ENCODE measurements at places on chromosomes 5 and 9.

DNA sequence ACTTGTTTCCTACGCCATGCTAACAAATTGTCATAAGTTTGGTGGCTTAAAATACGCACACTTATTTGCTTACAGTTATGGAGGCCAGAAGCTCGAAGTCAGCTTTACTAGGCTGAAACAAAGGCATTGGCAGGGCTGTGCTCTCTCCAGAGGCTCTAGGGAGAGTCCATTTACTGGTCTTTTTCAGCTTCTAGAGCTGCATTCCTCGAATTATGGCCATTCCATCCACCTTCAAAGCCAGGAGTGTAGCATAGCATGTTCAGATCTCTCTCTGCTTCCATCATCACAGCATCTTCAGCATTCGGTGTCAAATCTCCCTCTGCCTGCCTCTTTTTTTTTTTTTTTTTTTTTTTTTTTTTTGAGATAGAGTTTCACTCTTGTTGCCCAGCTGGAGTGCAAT, 670.2 kb downstream of the ACTL7B start:
- DNase-seq: no peak

DNA sequence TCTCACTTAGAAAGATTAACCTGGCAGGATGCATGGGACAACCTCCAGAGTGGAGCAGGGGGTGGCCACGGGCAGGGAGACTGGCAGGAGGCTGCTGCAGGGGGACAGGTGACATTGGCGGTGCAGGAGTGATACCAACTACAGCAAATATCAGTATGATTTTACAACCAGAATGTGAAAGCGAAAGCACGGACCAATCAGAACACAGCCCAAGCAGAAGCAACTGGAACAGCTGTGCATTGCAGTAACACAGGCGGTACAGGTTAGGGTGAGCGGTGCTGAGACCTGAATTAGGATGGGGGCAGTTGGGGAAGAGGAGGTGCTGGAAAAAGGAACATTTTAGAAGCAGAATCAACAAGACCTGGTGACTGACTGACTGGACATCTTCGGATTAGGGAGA, 29.3 kb downstream of the POLR1E start:
- no peak for DNase-seq

GRCh38 chr9:589723-590122, 251.8 kb upstream of the DMRT1 start:
- DNase-seq: no peak

GRCh38 chr5:138468133-138468965, 3.1 kb downstream of the EGR1 start:
- peak; percentile 39 for DNase-seq

DNA sequence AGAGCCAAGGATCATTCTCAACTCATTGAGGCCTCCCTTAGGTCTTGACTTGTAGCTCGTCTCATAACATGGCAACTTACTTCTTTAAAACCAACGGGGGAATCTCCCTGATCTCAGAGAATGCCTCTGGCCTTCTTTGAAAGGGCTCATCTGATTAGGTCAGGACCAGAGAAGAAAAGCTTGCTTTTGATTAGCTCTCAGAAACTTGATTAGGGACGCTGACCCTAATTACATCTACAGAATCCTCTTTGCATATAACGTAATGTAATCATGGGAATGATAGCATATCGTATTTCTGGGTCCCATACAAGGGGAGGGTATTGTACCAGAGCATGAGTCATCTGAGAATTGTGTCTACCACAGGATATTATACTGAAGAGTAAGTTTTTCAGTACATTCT, 125.1 kb upstream of the SH3GL2 start:
- peak; percentile 15 for DNase-seq

DNA sequence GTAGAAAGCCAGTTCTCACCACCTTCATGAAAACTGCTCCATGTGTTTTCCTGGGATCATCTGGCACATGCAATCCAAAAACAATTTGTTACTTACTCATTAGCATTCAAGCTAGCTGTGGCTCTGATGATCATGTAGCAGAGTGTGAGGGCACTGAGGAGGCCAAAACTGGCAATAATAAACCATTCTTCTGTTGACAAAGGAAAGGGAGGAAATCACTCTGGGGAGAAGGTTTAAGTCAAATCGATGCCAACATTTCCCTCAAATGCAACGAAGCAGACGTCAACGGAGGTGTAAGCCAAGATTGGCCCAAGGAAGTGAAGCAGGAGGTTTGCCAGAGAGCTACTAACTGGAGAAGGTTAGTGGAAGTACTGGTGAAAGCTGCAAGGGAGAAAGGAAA, 55.7 kb upstream of the TBC1D9B start:
- no peak for DNase-seq

- no peak for DNase-seq
These were observed 107.5 kb downstream of the NREP start for GRCh38 chr5:111649516-111649915.

- DNase-seq: no peak
These were observed 85.9 kb upstream of the MAP3K1 start for GRCh38 chr5:56729488-56729887.

DNA sequence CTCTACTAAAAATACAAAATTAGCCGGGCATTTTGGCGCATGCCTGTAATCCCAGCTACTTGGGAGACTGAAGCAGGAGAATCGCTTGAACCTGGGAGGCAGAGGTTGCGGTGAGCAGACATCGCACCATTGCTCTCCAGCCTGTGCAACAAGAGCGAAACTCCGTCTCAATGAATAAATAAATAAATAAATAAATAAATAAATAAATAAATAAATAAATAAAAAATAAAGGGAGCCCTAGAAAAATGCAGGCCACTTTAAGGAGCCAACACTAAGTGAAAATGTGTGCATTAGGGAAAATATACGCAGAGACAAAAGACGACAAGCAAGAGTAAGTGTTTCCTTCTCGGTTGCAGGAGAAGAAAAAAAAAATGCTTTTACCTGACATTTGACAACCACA, 132.6 kb upstream of the CDH10 start:
- no peak for DNase-seq

GRCh38 chr9:114953959-114954358, 23.6 kb upstream of the TNFSF8 start:
- peak; percentile 95 for DNase-seq

DNA sequence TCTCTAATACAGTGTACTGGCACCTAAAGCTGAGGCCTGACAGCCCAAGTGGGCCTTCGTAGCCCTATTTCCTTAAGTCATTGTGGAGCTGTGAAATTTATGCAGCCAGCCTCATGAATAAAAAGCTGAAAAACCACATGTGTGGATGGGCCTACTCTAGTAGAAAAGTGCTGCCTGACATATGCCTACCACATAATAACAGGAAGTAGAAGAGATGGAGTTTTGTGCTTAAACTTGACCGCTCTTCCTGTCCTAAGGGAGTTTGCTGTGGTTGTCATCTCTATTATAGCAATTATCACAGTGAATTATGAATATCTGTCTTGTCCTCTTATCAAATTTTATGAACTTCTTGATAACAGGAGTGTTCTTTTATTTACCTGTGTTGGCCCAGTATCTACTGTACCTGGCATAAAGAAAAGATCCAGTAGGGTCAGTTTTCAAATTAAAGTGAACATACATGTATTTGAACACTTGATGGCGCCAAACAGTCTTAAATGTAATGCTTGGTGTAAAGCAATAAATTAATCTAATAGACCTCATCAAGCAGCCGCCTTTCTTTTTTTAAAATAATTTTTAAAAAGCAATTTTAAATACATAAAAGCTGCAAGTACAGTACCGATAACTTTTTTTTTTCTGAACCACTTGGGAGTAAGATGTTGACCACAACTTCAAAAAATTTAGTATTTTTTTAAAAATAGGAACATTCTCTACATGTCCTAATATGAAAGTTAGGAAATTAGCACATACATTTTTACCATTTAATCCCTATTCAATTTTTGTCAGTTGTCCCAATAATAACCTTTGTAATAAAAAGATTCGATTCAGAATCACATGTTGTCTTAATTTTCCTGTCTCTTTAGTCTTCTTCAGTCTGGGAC, 51.0 kb downstream of the FKTN start:
- DNase-seq: peak; percentile 61

- DNase-seq: no peak
These were observed 52.6 kb downstream of the HINT1 start for GRCh38 chr5:131112424-131112823.

DNA sequence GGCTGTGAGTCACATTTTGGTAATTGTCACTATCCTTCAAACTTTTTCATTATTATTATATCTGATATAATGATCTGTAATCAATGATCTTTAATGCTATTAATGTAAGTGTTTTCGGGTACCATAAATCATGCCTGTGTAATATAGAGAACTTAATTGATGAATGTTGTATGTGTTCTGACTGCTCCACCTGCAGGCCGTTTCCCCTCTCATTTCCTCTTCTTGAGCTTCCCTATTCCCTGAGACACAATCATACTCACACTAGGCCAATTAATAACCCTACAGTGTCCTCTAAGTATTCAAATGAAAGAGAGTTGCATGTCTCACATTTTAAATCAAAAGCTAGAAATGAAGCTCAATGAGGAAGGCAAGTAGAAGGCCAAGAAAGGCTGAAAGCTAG, 420.9 kb upstream of the SGCD start:
- DNase-seq: no peak

DNA sequence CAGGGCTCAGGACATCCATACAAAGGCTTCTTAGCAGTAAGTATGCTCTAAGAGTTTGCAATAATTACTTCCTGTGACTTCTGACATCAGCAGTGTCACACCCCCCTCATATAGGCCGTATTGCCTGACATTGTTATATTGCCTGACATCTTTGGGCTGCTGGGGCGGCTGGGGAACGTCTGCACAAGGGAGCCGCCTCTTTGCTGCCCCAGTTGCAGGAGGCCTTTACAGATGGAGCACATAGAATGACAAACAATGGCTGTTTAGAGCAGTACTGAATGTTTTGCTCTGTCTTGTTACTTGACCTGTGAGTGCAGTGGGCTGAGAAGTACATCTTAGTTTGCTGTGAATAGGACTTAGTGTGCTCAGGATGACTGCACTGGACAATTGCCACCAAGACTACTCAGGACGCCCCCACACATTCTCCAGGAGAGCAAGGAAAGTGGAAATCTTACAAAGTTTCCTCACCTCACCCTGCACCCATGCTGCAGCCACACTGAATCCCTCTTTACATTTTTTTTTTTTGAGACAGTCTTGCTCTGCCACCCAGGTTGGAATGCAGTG, 65.4 kb upstream of the SPOCK1 start:
- peak; percentile 44 for DNase-seq

- no peak for DNase-seq
These were observed 173.7 kb downstream of the GABRB2 start for GRCh38 chr5:161372682-161373344.

GRCh38 chr5:144011388-144011787, 159.1 kb downstream of the YIPF5 start:
- DNase-seq: no peak

DNA sequence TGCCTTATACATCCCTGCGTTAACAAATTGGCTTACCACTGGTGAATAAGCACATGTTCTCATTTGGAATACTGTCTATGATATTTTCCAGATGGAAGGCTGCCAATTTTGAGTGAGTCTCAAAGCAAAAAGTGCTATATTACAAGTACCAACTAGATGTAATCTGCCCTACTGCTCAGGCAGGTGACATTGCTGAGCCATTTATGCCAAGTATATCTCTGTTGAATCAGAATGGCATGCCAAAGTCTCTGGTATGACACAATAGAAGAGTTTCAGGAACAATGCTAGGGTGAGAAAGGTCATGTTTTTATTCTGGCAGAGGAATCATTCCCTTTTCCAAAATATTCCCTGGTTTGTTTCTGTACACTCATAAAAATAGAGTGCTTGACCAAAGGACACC, 356.5 kb downstream of the CDH9 start:
- DNase-seq: no peak

DNA sequence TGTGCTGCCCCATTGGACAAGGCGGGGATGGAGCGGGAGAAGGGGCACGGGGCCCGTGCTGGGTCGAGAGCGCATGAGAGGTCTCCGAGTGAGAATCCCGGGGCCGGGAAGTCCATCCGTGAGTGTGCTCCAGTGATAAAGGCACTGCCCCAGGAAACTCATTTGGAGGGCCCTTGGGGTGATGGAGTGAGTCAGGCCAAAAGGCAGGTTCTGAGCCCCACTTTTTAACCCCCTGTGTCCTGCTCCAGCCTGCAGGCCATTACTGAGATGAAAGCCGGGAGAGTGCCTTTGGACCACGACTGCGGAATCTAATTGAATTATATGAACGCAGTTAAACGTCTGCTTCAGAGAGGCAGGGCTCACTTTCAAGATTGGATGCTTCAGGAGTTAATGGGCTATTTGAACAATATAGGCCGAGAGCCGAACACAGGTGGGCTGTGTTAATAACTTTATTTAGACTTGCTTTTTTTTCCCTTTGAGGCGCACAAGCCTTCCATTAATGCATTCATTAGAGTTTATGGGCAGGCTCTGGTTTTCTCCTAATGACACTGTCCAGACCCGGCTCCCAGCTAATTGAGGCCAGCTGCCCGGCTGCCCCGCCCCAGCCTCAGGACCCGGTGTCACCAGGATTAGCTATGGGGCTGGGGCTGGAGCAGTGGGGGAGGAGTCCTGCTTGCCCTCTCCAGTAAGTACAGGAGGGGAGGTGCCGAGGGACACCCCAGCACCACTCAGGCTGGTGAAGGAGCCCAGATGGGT, 79.1 kb upstream of the LMX1B start:
- DNase-seq: no peak

GRCh38 chr5:56737951-56738606, 77.3 kb upstream of the MAP3K1 start:
- DNase-seq: no peak

- DNase-seq: peak; percentile 16
These were observed 23.0 kb downstream of the CDH10 start for GRCh38 chr5:24621792-24622191.

GRCh38 chr9:114518599-114519022, 13.3 kb upstream of the WHRN start:
- DNase-seq: no peak

GRCh38 chr5:24805230-24805629, 160.5 kb upstream of the CDH10 start:
- no peak for DNase-seq

GRCh38 chr5:57067597-57067924, 106.3 kb upstream of the GPBP1 start:
- no peak for DNase-seq

- no peak for DNase-seq
These were observed 24.7 kb upstream of the STX17 start for GRCh38 chr9:99881769-99882168.

- DNase-seq: no peak
These were observed 253.4 kb downstream of the TRPM3 start for GRCh38 chr9:70868041-70868440.

- peak; percentile 48 for DNase-seq
These were observed 332.3 kb downstream of the CWC27 start for GRCh38 chr5:65100911-65101631.

DNA sequence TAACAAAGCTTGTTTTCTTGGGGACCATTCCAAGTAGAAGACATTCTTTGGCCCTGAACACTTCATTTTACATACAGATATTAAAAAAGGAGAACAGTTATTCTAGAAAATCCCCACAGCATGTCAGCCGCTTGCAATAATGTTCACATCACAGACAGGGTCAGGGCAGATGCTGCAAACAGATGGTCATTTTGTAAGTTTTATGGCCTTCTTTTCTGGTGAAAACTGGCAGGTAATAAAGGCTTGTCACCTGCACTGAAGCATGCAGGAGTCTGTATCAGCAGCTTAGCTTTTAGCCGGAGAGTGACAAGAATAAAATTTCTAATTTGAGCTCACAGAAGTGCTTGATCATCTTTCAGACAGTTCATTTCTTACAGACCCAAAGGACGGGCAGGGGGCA, 220.9 kb upstream of the DAP start:
- DNase-seq: no peak

- no peak for DNase-seq
These were observed 49.4 kb upstream of the COL5A1 start for GRCh38 chr9:134592018-134592818.
